ENCODE measurements at places on chromosomes 2 and 18. TPM values are rescaled to one million over a fixed set of nuclear protein-coding genes. Genes with fewer than 3 reads are reported as not detected.

Gene CCL20
- not detected for total RNA-seq

- no peak for DNase-seq
Measured at GRCh38 chr2:224041554-224041953, 2.5 kb upstream of the SERPINE2 start.

DNA sequence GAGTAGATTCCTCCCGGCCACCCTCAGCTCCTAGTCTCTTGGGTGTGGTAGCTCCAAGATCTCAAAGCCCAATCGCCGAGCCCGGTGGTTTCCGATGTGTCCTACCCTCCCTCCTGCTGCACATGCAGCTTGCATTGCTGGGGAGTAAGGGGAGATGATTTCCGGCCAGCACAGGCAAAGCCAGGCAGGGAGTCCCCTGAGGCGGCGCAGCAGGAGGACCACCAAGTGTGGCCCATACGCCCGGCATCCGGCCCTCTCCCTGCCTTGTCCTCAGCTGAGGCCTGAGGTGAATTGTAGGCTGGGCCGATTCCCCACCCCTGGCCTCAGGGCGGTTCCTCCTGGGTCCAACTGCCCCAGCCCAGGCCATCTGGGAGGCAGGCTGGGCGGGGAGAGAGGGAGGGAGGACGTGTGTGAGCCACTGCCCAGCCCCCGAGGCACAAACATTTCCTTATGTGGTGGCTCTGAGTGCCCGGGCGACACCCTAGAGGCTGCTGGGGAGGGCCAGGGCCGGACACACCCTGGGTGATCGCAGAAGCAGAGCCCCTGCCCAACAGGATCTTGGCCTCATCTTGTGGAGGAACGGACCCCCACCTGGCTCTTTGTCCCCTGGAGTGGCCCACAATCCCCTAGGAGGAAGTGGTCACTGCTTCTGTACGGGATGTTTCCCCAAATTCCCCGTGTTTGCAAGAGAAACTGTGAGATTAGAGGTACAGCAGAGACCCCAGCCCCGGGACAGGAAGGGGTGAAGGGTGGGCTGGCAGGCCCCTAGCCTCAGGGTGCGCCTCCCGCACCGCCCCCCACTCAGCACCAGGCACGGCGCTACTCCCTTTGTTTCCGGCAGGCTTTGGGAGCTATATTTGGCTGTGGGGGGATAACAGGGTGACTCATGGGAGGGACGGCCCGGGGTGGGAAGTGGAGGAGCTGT, 41.9 kb upstream of the PTMA start:
- DNase-seq: peak; percentile 78

- DNase-seq: no peak
Measured at GRCh38 chr18:61847164-61847791, 45.5 kb downstream of the RNF152 start.

DNA sequence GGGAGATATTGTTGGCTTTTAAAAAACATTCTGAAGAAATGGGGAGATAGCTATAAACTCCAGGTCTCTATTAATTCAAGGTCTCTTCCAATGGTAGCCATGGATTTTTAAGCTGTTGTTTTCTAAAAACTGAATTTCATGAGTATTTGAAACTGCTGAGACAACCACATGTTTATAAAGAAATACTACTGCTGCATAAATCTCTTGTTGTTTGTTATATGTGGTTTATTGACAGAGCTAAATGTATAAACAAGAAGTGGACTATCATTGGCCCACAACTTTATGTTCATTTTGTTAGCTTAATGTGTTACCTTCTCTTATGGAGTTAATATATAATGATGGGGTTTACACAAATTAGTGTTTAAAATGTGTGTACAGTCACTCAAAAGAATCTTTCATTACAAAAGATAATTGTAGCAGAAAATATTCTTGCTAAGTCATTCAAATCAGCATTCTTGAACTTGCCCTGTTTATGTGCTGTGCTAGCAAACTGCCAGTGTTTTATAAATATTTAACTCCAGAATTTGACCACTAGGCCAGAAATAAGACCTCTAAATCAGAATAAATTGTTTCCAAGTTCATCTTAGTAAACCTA, 242.1 kb downstream of the TMX3 start:
- no peak for DNase-seq

GRCh38 chr2:41764131-41764530, 283.7 kb upstream of the PKDCC start:
- DNase-seq: no peak

DNA sequence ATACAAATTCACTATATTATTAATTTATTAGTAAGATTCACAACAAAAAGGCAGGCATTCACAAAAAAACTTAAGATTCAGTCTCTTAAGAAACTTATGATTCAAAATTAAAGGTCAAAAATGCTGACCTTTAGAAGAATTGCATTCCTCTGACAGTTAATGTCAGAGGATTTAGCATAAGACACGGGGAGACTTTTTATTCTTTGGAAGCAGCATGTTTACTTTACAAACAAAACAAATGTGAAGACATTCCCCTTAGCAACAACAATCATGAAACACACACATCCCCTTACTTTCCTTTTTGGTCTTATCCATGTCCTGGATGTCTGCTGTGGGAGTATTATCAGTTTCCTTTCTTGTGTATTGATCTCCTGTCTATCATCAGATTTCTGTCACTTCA, 117.1 kb downstream of the RAD51AP2 start:
- DNase-seq: no peak

Gene NEB
- total RNA-seq: 0.41 TPM

Gene GKN2
- total RNA-seq: not detected

Gene BMP10
- not detected for total RNA-seq

GRCh38 chr2:219251656-219252055, 1.4 kb upstream of the TUBA4B start:
- DNase-seq: no peak

Gene SPDYA
- total RNA-seq: 0.82 TPM

- DNase-seq: no peak
Measured at GRCh38 chr2:54768772-54769428, 45.4 kb downstream of the EML6 start.

Gene RANBP2
- total RNA-seq: 76.2 TPM

- no peak for DNase-seq
Measured at GRCh38 chr2:169528271-169528701, 18.8 kb downstream of the KLHL41 start.

Gene SPC25
- total RNA-seq: 5.3 TPM

Gene SERPINB11
- not detected for total RNA-seq

Gene PPP3R1
- total RNA-seq: 59.9 TPM

DNA sequence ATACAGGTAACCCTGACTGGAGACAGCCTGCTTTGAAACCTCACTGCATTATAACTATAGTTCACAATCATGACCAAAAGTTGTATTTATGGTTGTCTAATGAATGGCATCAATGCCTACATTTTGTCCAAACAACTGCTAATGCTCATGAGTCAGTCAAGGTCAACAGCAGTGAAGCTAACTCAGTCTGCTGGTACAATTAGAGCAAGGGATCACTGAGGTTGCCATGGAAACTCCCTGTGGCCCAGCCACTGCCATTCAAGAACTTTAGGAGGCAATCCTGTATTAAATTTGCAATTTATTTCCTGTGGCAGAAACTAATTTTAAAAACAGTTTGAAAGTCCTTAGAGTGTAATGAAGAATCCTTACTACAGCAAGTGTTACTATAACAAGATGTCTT, 185.1 kb upstream of the SMAD7 start:
- DNase-seq: no peak

GRCh38 chr18:58902961-58903360, 38.3 kb downstream of the ZNF532 start:
- DNase-seq: no peak

Gene CNGA3
- total RNA-seq: 1.2 TPM

Gene NPC1
- total RNA-seq: 30.2 TPM

DNA sequence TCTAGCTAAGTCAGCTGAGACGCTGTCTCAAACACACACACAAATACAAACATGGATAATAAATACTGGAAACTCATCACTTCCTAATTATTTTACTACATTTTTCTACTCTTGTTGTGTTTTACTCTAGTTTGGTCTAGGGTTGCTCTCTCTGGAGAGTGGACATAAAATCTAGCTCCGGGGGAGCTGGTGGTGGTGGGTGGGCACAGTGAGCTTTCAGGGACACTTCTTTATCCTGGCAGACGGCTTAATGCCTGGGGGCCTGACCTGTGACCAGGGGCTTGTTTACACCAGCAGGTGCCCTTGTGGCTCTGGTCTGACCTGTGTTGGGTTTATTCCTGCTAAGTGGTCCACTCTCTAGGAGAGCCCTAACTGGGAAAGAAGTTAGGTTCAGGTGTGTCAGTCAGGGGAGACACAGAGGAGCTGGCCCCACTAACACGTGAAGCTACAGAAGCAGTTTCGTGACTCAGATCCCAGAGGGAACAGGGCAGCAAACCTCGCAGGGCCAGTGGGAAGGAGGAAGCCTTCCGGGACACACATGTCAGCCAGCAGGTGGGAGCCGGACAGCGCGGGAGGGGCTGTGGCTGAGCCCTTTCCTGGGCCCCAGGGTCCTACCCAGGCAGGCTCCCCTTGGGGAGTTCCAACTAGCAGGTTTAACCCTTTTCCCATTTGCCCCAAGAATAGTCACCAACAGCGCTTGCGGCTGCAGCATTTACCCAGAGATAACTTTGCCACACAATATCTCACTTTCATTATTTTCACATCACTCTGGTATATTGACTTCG, 22.5 kb upstream of the BOK start:
- no peak for DNase-seq

DNA sequence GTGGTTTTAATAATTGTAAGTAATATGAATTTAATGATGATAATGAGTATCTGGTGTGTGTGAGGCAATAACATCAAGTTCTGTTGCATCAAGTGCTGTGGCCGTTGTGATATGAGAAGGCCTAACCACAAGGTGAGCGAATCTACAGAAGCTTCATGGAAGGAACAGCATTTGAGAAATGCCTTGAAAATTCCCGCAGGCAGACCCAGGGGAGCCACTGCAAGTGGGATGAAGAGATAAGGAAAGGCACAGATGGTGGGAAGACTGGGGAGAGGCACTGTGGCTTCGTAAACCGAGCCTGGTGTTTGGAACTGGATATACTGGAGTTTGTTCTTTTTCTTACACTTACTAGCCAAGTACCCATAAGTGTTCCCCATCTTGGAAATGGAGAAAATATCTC, 357.5 kb downstream of the PTPRM start:
- no peak for DNase-seq

Gene MOCOS
- total RNA-seq: 0.41 TPM

- no peak for DNase-seq
Measured at GRCh38 chr18:22900558-22901238, 32.4 kb upstream of the RBBP8 start.

- DNase-seq: no peak
Measured at GRCh38 chr18:63956755-63957154, 7.7 kb downstream of the HMSD start.

Gene BCL2
- 17.9 TPM for total RNA-seq

Gene FIGLA
- total RNA-seq: not detected

- DNase-seq: no peak
Measured at GRCh38 chr2:176117162-176117822, 714 bp downstream of the HOXD10 start.

Gene HOXD13
- not detected for total RNA-seq

DNA sequence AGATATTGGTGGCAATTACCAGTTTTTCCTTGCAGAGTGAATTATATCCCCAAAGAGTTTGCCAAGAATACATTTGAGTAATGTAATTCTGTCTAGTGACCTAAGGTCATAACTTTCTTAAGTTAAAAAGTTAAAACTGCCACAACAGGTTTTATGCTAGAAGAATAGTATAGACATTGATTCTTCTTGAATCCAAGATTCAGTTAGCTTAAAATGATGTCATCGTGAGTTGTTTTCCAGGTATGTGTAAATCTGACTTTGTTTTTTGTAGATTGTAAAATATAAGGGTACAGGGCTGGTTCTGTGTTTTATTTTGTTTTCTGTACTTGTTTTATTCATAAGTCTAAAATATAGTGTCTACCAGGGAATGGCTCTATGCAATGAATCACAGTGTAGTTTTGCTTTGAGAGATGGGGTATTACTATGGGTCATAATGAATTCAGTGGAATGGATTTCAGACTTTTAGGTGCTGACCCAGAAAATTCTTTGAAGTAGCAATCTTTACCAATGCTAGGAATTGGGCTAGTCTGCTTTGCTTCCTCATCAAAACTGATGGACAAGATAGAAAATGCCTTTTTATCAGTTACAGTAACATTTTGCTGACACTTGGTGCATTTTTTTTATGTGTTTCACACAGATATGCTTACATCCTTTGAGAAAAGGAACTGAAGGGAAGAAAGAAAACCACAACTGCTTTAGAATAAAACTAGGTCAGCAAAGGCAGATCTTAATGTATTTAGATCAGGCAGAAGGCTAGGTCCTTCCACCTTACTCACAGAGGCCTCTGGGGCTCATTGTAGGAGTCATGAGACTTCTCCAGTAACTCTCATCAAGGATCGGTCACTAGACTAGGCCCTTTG, 20.8 kb upstream of the MGAT5 start:
- no peak for DNase-seq

Gene MROH2A
- total RNA-seq: not detected

- DNase-seq: no peak
Measured at GRCh38 chr2:54336136-54336976, 80.3 kb upstream of the TSPYL6 start.

DNA sequence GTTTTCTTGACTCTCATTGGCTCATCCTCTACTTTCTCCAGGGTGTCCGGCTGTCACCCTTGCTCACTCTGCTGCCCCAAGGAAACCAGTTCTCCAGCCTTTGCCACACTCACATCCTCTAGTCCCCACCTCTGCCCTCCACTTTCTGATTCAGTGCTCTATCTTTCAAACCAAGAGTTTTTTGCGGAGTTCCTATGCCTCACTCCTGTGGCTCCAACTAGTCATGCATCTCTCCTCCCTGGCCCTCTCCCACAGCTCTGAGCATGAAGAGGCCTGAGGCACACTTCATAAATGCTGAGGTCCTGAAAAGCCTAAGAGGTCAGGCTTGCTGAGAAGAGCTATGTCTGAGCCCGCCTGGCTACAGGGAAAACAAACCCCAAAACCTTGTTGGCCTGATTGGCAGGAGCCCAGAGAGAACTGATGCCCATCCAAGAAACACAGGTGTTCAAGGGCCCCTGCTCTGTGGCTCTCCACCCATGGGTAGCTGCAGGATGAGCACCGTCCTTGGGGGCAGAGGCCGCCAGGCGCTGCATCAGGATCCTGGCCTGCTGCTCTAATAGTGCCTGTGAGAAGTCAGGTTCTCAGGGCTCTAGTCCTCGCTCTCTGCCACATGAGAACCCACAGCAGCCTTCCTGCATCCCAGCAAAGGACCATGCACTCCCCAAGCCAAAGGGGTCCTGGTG, 42.1 kb downstream of the HS1BP3 start:
- no peak for DNase-seq

GRCh38 chr2:231718799-231719198, 10.5 kb downstream of the PTMA start:
- no peak for DNase-seq

Gene ARMC9
- total RNA-seq: 15.1 TPM

- DNase-seq: no peak
Measured at GRCh38 chr2:15615301-15615920, 23.7 kb downstream of the DDX1 start.

Gene SCYGR5
- not detected for total RNA-seq

DNA sequence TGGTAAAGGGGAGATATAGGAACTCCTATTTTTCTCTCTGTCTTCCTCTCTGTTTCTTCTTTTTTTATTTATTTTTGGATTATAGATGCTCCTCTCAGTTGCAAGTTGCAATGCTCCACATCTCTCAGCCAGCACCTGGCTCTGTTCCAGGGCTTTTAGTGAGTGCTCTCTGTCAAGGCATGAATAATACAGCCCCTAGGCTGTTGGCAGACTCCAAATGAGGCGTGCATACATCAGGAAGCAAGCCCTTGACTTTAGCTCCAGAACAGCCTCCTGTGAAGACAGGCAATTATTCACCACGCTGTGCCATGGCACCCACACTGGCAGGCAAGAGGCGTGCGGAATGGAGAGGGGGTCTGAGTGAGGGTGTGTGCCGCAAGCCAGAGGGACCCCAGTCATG, 228.1 kb upstream of the PXDN start:
- no peak for DNase-seq

Measured in frontal cortex (tissue), 4 donors.